ENCODE measurements at places on chromosomes 12 and 14.

DNA sequence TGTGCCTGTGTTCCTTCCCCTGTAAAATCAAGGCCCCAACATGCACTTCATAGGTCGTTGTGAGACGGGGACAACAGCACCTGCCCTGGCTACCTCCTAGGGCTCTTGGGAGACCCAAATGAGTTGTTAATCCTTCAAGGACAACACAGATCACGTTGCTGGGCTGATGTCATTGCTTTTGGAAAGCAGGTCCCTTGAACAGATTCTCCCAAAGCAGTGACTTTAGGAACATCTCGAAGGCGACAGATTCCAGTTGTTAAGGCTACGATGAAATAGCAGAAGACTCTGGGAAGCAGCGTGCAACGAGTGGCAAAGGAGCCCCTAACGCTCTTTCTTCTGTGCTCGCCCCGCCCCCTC lies 26.2 kb upstream of the MAP1LC3B2 start:
- DNase-seq, result peak; percentile 77

GRCh38 chr14:100531152-100532121 lies 55.8 kb downstream of the BEGAIN start:
- no peak for DNase-seq

DNA sequence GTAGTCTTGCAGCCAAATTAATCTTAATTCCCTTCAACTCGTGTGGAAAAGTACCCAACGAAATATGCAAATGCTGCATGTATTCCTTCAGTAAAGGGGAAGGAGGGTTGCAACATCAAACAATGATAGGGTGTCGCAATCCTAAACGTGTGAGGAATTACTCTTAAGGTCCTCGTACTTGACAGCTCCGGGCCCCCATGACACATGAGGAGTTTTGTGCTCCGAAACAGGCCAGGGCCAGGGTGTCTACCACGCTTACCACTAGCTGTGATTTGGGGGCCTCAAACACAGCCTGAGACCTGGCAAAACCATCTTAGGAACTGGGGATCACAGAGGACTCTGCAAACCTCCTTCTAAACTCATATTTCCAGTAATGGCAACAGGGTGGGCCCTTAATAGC lies 20.4 kb downstream of the FOS start:
- no peak for DNase-seq

DNA sequence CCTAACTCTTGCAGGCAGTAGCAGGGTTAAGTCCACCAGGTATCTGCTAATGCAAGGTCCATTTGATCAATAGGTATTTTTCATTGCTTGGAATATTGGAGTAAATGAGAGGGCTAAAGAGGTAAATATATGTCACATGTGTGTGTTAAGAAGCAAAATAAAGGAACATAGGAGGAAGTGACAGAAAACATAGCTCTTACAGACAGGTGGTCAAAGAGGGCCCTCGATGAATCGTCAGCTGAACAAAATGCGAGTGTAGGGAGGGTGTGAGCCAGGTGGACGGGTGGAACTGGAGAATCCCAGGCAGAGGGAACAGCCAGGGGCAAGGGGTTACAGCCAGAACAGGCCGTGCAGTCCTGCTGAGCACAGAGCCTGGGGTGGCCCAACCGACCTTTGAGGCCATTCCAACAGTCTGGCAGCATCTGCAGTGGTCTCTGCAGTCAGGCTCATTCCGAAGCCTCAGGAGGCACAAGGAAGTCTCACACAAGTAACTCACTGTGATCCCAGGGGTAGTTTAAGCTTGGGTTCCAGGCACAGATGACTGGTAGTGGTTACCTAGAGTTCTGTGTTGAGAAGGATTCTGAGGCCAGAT lies 43.2 kb downstream of the CCDC88C start:
- DNase-seq, result no peak

- DNase-seq, result no peak
These were observed 845 bp upstream of the AHNAK2 start for GRCh38 chr14:104978746-104979691.

DNA sequence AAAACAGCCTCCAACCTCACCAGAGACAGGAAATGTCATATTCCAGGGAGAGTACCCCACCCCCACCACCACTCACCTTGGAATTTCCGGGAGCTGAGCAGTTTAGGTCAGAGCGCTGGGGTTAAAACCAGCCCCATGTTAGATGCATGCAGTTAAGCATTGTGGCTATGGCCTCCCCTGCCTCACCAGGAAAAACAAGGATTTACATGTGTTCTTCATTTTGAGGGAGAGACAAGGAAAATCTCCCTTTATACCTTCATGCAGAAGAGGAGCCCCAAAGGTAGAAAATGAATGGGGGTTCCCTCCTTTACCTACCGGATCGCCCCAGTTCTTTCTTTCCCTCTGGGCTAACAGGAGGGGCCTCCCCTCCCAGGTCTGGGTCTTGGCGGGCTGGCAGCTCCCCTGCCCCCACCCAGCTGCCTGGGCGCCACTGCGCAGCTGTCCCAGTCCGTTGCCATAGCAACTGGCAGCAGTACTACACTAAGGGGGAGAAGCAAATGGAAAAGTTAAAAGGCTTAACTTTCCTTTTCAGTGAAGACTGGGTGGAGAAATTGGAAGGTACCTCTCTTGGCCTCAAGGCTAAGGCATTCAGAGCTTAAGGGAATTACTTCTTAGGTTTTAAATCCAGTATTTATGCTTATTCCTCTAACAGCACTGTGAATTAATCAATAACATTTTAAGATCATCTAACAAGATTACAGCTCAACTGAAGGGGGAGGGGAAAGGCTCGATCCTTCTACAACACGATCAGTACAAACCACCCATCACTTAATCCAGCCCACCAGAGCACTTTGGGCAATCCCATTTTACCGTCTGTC lies 20.5 kb downstream of the CBX5 start:
- DNase-seq, result peak; percentile 96

DNA sequence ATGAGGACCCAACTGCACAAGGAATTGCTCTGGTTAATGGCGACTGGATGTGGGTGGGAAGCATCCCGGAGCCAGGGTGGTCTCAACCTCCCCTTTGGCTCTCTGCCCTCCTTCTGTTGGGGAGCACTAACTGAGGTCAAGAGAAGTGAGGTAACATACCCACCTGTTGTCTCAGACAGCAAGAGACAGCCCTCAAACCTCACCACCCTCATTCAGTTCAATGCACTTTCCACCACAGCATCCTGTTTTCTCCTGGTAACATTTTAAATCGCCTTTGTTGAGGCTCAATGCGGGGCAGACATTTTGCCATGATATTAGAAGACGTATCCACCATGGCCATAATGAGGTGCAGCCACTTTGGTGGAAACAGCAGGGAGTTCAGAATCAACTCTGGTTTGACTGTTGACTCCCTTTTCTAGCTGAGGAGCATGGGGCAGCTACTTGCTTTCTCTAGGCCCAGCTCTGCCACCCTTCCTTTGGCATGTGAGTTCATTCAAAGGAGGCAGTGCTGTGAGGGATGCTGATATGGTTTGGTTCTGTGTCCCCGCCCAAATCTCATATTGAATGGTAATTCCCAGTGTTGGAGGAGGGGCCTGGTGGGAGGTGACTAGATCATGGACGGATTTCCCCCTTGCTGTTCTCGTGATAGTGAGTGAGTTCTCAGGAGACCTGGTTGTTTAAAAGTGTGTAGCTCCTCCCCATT lies 338.6 kb downstream of the PCNX1 start:
- DNase-seq, result no peak

DNA sequence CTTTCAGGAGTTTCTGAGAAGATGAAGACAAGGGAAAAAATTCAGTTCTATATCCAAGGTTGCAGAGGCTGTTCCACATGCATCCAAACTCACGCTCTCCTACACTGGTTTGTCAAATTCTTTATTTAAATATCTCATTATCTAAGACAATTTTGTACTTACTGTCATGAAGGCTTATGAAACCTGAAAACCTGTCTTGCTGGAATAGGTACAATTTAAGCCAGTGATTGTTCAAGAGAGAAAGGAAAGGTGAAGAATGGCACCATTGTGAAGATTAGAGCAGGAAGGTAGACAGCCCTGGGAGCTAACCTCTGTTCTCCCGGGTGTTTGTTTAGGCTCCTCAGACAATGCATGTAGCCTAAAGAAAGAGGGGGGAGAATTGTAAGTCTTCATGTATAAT lies 315.1 kb upstream of the PRKD1 start:
- no peak for DNase-seq

- DNase-seq, result no peak
These were observed 55.4 kb downstream of the PLXNC1 start for GRCh38 chr12:94203796-94204195.

- DNase-seq, result no peak
These were observed 50.2 kb upstream of the CCND2 start for GRCh38 chr12:4223273-4223845.

GRCh38 chr14:66746316-66747006 lies 238.5 kb downstream of the GPHN start:
- no peak for DNase-seq

GRCh38 chr12:50117057-50117622 lies 5.1 kb downstream of the COX14 start:
- no peak for DNase-seq

- DNase-seq, result no peak
These were observed 266.9 kb downstream of the PPFIA2 start for GRCh38 chr12:81492131-81492720.

GRCh38 chr14:77203611-77204458 lies 22.2 kb downstream of the TMEM63C start:
- DNase-seq, result no peak

DNA sequence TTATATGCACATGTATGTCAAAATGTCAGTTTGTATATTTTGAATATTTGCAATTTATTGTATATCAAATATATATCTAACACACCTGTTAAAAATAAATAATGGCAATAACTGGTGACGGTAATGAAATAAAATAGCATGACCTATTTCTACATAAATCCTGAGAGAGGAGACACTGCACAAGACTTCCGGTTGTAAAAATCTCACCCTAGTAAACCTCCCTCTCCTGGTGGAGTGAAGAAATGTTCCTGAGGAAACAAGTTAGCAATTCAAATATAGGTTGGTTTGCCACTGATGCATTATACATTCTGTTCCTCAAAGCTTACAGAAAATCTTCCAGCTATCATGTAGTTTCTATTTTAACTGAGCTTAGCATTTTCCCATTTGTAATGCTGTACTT lies 166.1 kb upstream of the SYT10 start:
- peak; percentile 11 for DNase-seq

GRCh38 chr14:53147893-53148292 lies 5.2 kb downstream of the DDHD1 start:
- no peak for DNase-seq

DNA sequence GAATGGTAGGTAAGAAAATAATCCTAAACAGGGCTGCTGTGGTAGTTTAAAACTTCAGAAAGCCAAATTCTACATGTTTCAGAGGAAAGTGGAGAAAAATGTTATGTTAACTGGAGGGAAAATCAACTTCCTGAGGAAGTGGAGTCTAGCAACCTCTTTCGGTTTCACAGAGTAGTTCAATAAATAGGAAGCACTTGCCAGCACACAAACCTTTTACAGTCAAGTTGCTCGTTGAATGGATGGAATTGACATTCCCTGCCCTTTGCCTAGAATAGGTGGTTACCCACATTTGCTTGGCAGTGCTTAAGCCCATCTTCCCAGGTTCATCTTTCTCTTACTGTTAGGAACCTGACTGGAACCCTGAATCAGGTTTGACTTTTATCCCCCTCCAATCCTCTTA lies 15.9 kb downstream of the ANKRD13A start:
- no peak for DNase-seq

DNA sequence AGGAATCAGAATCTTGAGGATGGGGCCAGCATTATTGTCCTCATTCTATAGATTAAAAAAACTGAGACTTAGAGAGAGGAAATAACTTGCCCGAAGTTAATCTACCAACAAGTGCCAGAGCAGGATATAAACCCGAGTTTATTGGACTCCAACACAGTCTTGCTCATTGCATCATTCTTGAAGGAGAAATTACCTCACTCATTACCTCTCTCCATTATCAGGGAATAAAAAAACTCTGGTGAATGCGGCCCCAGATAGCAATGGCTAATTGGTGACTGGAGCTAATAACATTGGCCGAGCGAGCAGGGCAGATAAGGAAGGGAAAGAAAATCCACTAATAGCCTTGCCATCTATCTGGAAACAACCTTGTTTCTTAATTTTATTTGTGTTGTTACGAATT lies 24.7 kb upstream of the TMED10 start:
- DNase-seq, result no peak

DNA sequence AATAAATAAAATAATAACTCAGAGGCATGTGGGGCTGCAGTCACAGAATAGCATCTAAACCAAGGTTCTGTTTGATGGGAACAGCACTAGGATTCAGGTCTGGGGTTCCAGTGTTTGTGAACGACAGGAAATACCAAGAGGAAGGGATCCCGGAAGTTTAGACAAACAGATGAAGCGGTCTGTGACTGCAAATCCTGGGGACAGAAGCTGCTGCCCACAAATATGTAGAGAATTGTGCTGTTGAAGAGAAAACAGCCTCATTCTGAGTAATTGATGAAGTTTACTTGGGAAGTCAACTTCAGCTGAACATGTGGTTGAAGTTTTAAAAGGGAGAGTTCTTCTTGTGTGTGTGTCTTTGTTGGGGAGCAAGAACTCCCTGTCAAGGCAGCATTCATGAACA lies 98.4 kb upstream of the TBX5 start:
- no peak for DNase-seq

GRCh38 chr14:75917322-75917945 lies 64.4 kb downstream of the TGFB3 start:
- DNase-seq, result no peak

DNA sequence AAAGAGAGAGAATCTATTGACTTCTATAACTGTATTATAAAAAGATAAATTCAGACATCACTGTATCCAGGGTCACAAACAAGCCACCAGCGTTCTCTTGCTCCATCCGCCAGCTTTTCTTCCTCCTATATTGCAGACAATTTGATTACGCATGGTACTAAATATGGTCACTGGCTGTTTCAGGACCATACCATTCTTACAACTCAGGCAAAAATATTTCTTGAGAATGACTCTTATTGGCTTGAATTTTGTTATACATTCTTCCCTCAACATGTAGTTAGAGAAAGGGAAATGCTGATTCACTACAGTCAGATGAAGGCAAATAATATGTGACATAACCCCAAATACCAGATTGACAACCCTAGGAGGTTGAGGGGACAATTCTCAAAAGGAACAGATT lies 101.3 kb downstream of the SLC6A15 start:
- DNase-seq, result no peak

DNA sequence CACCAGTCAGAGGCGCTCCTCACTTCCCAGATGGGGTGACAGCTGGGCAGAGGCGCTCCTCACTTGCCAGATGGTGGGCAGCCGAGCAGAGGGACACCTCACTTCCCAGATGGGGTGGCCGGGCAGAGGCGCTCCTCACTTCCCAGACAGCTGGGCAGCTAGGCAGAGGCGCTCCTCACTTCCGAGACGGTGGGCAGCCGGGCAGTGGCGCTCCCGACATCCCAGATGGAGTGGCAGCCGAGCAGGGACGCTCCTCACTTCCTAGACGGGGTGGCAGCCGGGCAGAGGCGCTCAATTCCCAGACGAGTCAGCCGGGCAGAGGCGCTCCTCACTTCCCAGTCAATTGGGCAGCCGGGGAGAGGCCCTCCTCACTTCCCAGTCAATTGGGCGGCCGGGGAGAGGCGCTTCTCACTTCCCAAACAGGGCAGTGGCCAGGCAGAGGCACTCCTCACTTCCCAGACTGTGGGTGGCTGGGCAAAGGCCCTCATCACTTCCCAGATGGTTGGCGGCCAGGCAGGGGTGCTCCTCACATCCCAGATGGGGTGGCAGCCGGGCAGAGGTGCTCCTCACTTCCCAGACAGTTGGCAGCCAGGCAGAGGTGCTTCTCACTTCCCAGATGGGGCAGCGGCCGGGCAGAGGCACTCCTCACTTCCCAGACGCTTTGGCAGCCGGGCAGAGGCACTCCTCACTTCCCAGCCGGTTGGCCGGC lies 143.8 kb upstream of the ARID2 start:
- DNase-seq, result no peak

GRCh38 chr12:78963439-78964227 lies 99.1 kb downstream of the SYT1 start:
- DNase-seq, result no peak

GRCh38 chr14:91358654-91359220 lies 58.9 kb downstream of the CCDC88C start:
- no peak for DNase-seq

All from NCI-H774 (cell line).